Stimulated activated CD8-positive, alpha-beta memory T cell treated with anti-CD3 and anti-CD28 coated beads, Interleukin-7, amount 100 ng/mL, for 24 hours (primary cell): ENCODE measurements at places on chromosomes 13 and 19.

DNA sequence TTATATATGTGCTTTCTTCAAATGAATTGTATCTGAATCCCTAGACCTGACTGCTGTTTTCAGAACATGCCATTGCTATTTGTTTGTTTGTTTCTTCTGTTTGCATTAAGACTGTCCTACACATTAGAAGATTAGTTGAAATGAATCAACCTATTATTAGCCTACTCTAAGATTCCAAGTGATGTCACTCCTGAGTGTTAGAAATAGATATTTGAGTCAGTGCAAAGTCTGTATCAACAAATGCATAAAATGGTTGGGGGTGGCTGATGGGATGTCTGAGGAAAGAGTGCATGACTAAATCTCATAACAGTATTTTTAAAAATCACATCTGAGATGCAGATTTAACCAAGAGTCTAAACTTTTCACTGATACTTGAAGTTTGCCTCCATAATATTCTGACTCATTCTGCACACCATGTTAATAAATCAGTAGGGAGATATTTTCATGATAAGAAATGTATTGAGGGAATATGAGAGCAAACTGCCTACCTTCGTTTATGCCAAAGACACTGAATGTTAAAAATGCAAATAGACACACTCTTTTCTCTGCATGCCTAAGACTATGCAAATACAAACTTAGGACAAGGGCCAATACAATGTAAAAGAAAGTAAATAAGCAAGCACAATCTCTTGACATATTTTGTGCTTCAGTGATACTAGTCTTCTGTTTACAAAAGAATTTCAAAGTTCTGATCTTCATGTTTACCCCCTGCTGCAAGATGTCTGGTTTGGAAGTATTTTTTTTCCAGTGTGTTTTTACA is 253.3 kb downstream of the LIG4 start:
- DNase-seq, result no peak

DNA sequence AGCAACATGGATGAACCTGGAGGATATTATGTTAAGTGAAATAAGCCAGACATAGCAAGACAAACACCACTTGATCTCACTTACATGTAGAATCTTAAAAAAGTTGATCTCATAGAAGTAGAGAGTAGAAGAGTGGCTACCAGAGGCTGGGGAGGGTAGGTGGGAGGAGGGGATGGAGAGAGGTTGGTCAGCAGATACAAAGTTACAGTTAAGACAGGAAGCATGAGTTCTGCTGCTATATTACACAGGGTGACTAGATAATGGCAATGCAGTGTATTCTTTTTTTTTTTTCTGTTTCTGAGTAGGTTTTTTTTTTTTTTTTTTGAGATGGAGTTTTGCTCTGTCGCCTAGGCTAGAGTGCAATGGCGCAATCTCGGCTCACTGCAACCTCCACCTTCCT is 15.2 kb upstream of the THSD1 start:
- DNase-seq, result no peak

DNA sequence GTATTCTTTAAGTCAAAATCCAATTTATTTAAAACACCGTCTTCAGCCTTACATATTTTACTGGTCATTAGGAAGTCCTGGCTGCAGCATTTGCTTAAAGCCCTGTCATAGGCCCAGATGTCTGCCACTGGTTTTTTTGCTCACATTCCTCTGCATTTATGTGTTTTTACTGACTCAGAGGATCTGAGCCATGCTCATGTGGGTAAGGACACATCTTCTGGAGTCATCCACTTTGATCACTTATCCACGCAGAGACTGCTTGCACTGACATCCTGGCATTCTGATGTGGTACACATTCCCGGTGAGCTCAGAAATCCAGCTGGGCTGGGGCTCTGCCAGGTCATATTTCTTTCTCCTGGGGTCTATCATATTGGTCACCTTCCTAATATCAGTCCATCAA is 531.7 kb upstream of the ARGLU1 start:
- DNase-seq, result no peak

GRCh38 chr13:98293570-98294142 is 116.6 kb upstream of the RNF113B start:
- no peak for DNase-seq

- DNase-seq, result no peak
Measured at GRCh38 chr19:30254789-30255188, 117.4 kb upstream of the ZNF536 start.

DNA sequence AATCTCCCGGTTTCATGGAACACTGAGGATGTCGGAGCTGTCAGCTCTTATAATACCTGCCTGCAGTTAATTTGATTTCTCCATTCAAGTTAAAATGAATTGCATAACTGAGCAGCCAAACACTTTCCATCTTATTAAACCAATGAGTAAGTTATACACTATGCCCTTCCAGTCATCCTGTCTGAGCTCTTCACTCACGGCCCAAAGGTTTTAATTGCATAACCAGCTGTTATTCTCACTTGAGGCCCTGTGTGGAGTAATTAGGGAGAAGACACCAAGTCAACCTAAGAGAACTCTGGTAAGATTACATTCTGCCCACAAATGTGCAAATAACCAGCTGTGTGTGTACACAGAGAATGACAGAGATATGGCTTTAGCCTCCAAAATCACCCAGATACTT is 303.5 kb downstream of the TBC1D4 start:
- DNase-seq, result no peak

GRCh38 chr19:31504221-31504620 is 155.0 kb upstream of the TSHZ3 start:
- no peak for DNase-seq

- no peak for DNase-seq
Measured at GRCh38 chr13:46736541-46737310, 60.2 kb downstream of the ESD start.

GRCh38 chr19:35223084-35223790 is 5.3 kb downstream of the FAM187B start:
- DNase-seq, result no peak

DNA sequence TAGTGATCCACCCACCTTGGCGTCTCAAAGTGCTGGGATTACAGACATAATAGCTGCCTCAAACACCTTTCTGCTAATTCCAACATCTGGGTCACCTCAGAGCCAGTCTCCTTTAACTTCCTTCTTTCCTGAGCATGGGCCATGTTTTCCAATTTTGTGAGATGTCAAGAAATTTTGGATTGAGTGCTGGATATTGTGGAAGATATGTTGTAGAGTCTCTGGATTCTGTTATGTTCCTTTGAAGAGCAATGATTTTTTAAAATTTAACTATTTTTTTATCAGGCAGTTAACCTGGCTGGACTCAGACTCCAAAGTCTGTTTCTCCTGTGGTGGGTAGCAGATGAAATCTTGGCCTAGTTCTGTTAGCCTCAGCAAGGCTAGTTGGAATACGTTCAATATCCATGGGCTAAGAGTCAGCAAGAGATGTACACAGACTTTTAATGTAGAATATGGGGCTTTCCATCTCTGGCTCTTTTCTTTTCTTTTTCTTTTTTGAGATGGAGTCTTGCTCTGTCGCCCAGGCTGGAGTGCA is 22.0 kb downstream of the CERS4 start:
- DNase-seq, result no peak

DNA sequence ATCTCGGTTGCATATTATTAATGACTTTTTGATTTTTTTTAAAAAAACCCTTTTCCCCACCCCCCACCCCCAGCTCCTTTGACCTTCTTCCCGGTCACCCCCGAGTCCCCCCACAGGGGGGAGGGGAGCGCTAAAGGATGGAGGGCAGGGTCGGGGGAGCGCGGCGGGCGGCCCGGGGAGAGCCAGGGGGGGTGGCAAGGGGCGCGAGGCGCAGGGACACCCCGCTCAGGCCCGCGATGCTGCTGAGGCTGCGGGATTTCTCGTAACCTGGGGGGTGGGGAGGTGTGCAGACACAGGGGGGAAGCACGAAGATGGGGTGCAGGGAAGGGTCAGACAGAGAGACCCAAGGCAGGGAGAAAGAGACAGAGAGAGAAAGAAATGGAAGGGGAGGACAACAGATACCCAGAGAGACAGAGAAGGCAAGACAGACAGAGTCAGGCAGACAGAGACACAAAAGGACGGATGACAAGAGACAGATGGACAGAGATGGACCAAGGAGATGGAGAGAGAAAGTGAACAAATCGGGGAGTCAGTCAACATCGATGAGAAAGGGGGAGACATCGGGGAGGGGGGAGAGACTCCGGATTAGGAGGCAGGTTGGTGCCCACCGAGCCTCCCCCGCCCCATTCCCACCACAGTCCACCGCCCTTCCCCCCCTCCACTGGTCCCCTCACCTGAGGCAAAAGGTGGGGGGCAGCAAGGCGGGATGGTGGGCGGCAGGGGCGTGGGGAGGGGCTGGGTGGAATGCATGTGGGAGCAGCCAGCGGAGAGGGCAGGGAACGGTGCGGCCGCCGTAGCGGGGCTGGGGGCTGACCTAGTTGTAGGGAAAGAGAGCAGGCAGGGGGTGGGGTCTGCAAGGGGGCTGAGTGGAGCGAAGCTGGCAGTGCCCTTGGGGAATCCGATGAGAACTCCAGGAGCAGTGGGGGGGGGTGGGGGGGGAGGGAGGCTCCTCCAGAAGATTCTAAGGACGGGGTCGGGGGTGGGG is 14.2 kb downstream of the KCNC3 start:
- no peak for DNase-seq
